ENCODE measurements at places on chromosomes 5 and 9. TPM values are rescaled to one million over a fixed set of nuclear protein-coding genes. Genes with fewer than 3 reads are reported as not detected.

Gene RXRA
- total RNA-seq, result 16.5 TPM

Gene TNC
- 86.1 TPM for total RNA-seq

Gene ECM2
- total RNA-seq, result 0.15 TPM

Gene PCDHA1
- total RNA-seq, result under 0.01 TPM

Gene IQGAP2
- 16.2 TPM for total RNA-seq

Gene WNK2
- 0.46 TPM for total RNA-seq

Gene GALNT12
- 4.0 TPM for total RNA-seq

Data from melanocyte of skin (primary cell).